T-helper 22 cell (primary cell): ENCODE measurements at places on chromosomes 3 and 15.

GRCh38 chr3:123123716-123124616 is 57.1 kb downstream of the PDIA5 start:
- DNase-seq, result no peak

GRCh38 chr15:58392611-58393161 is 39.1 kb upstream of the LIPC start:
- DNase-seq, result no peak

- DNase-seq, result no peak
Measured at GRCh38 chr15:70049701-70050301, 47.9 kb downstream of the TLE3 start.

GRCh38 chr3:123081718-123082369 is 15.0 kb downstream of the PDIA5 start:
- no peak for DNase-seq

- DNase-seq, result no peak
Measured at GRCh38 chr3:71041371-71041770, 542.2 kb downstream of the FOXP1 start.

DNA sequence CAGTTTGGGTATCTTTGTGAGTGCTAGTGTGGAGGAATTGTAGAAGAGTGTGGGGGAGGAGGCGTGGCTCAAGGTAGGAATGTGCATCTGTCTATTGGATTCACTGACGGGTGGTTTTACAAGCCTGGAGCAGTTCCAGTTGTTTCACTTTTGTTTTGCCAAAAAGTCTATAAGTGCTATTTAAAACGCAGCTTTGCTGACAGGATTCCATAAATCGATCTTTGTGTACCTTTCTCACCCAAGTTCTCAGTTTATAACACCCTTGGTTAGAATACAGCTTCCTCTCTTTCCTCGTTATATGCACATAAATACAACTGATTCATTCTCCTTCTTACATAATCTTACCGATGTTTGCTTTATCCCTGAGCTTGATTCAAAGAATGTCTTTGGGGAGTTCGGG is 123.2 kb upstream of the UBE2E2 start:
- DNase-seq, result no peak

DNA sequence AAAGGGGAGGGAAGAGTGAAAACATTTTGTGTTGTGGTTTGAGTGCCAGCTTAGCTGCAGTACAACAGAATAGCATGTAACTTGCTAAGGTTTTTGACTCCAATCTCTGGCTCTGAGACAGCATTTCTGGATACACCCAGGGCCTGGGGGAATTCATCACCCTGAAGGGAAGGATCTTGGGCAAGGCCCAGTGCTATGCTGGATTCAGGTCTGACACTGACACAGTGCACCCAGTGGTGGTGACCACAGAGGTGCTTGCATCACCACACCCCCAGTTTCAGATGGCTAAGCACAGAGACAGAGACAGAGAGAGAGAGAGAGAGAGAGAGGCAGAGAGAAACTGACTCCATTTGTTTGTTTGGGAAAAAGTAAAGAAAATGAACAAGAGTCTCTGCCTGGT is 74.1 kb upstream of the KBTBD8 start:
- no peak for DNase-seq

GRCh38 chr3:35638980-35639253 is 408 bp upstream of the ARPP21 start:
- DNase-seq, result no peak

DNA sequence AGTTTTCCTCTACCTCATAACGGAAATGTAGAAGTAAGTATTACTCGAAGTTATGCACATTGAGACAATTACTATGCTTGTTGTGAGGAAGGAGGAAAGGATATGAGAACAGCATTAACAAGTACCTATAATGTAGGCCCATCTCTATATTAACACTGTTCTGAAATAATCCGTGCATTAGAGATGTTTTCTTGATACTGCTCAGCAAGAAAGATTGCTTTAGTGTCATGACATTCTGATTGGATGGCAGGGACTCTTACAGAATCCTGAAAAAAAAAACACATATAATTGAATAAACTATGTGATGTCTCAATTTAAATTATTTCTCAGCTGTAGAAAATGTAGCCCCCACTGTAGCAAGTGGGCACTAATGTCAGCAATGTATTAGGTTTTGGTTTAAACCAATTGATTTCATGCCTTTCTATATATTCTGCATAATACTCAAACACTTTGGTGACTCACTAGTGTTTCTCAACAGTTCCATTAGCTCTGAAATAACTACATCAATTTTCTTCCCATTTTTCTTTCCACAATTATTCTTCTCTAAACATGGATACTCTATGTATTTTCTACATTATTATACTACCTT is 598.3 kb upstream of the BCHE start:
- DNase-seq, result no peak

- no peak for DNase-seq
Measured at GRCh38 chr15:89829161-89829560, 14.5 kb upstream of the ANPEP start.

DNA sequence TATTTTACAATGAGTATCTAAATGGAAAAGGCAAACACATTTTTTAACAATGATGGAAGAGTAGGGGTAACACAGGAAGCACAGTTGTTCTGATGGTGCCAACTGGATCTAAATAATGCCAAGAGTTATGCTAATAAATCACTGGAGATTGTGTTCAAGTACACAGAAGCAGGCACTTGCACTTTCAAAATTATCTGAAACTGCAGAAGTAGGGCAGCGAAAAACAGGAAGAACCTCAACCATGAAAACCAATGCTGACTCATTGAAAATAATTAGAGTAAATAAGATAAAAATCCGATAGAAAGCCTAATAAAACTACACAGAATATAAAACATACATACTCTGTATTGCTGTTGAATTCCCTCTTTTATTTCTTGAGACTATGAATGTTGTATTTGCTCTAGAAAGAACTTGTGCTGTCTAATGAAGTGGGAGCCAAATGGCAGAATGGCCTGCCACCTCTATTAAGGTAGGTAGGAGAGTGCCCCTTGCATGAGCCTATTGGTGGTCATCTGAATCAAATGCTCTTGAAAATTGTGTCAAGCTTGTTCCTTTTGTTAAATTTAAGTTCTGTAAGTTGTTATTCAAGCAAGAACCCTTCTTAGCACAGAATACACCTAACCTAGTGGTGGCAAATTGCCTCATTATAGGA is 93.7 kb downstream of the ABI3BP start:
- no peak for DNase-seq

GRCh38 chr3:152496286-152496685 is 227.6 kb downstream of the MBNL1 start:
- DNase-seq, result no peak

DNA sequence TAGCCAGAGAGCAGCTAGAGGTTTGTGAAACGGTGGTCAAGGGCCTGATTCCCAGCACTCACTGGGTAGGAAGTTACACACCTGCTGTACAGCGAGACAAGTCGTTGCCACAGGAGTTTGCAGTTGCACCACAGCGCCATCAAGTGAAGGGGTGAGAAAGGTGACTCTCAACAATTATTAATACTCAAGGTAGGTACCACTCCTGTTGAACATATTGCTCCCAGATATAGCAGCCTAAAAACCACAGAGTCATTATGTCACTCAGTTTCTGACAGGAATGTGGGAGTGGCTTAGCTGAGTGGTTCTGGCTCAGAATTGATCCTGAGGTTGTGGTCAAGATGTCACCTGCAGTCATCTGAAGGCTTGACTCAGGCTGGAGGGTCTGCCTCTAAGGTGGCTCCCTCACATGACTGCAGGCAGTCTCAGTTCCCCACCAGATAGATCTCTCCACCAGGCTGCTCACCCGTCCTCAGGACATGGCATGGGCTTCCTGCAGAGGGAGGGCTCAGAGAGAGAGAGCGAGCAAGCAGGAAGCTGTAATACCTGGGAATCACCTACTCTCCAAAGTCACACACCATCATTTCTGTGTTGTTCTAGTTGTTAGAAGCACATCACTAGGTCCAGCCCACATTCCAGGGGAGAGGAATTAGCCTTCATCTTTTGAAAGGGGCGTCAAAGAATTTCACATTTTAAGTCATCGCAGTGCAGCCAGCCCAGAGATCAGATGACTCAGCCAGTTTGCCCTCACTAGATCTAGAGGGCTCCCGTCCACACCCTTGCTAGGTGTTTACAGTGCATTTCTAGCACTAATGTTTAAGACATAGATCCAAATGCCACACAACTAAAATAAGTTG is 17.0 kb upstream of the ANO10 start:
- no peak for DNase-seq

DNA sequence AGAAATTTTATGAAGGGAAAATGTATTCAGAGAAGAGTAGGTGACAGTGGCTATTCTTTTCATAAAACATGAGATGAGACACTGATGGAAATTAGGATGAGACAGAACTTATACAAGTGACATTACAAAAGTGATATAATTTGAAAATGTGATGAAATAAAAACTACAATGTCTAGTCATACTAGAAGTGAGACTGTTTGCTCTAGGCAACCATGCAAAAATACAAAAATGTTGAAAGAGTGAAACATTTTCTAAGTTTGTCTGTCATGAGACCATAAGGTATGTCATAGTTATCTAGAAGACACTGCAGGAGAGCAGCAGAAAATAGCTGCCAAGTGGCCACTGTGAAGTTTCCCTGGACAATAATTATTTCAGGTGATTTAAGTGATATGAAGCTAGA is 459.5 kb downstream of the DIPK2A start:
- DNase-seq, result no peak

DNA sequence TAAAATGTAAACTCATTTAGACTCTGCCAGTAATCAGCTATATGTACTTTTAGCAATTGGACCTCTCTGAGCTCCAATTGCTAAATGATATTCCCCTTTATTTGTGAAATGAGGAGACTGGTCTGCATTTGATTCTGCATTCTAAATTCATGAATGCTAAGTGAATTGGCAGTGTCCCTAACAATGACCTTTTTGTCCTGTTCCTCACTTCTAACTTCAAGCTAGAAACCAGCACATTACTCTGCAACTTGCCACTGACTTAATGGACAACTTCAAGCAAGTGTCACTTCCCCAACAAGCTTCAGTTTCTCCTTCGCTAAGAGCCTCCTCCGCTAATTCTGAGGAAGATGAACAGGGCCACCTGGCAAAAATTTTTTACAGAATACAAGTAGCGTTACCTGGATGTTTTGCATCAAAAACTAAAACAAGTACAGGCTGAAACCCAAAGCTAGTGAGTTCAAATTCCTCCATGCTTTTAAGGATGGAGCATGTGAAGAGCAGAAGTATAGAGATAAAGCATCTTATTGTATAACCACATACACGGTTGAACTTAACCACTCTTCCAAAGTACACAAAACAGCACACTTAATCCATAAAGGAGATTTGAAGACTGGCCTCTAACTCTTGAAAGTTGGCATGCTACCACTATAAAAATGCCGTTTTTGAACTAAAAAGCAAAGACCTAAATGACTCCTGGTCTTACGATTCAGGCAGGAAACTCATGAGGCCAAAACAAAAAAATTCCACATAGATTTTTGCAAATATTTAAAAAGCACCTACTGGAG is 207.6 kb downstream of the MAGI1 start:
- DNase-seq, result no peak

DNA sequence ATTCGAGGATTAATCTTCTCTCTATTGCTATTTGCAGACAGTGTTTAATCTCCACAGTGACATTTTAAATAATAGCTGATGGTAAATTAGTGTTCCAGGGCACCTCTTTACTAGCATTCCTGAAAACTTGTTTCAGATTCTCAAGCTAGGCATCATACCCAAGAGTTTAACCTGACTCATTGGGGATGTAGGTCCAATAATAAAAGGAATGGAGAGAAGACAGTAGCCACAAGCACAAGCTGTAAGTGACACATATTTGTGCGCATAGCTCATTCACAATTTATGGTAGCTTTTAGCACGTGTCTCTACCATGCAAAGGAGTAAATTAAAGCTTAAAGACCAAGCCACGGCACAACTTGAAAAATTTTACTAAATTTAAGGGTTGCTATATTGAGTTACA is 171.3 kb upstream of the FAM3D start:
- no peak for DNase-seq

DNA sequence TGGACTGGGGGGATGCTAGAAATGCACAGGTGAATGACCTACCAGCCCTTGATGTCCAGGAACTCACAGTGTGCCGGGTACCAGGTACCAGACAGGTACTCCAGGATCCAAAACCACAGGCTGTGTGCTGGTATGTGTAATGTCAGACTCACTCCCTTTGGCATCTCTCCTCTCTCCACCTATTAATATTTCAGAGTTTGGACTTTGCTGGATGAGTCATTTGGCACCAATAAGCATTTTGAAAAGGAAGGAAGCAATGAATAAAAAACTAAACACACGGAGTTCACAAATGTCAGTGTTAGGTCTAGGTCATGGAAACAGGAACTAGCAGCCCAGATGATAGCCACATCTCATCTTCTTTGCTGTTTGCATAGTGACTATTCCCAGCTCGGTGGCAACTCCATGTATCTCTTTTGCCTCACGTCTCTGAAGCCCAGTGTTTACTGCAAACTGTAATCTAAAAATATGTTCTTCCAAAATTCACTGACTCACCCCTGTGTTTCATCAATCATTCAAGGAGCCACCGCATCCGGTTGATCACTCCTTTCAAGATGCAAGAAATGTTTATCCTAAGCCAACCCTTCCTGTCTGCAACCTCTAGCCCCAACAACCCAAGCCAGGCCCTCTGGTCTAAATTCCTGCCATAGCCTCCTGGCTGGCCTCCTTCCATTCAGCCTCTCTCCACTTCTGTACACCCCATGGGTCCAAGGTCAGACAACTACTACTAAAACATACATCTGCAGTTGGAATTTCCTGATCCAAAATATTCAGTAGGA is 8.4 kb downstream of the ITGB5 start:
- DNase-seq, result no peak

GRCh38 chr3:60835796-60836195 is 415.5 kb downstream of the FHIT start:
- DNase-seq, result no peak

DNA sequence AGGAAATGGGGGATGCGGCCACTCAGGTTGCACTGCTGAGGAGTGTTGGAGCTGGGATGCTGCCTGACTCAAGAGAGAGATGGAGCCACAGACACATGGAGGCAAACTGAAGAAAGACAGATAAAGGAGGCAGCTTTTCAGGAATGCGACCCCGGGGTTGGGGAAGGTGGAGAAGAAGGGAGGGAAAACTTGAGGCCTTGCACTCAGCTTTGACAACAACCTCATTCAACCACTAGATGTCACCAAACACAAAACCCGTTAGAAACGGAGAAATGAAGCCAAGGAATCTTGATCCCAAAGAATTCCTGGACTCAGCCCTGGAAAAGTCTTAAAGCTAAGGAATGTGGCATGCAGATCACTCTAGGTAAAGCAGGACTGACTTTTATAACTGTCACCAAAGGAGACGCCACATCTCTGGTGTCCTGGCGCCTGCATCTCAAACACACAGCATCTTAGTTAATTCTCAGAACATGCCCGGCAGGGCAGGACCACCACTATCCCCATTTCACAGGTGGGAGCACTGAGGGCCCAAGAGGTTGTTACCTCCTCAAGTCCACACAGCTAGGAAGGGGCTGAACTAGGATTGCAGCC is 59.6 kb upstream of the LMCD1 start:
- no peak for DNase-seq

- no peak for DNase-seq
Measured at GRCh38 chr3:41673650-41674049, 288.3 kb downstream of the ULK4 start.

- no peak for DNase-seq
Measured at GRCh38 chr3:123054109-123054778, 12.6 kb upstream of the PDIA5 start.
